ENCODE measurements at places on chromosomes 4 and X.

- no peak for DNase-seq
Measured at GRCh38 chrX:18941896-18942295, 42.0 kb downstream of the PHKA2 start.

DNA sequence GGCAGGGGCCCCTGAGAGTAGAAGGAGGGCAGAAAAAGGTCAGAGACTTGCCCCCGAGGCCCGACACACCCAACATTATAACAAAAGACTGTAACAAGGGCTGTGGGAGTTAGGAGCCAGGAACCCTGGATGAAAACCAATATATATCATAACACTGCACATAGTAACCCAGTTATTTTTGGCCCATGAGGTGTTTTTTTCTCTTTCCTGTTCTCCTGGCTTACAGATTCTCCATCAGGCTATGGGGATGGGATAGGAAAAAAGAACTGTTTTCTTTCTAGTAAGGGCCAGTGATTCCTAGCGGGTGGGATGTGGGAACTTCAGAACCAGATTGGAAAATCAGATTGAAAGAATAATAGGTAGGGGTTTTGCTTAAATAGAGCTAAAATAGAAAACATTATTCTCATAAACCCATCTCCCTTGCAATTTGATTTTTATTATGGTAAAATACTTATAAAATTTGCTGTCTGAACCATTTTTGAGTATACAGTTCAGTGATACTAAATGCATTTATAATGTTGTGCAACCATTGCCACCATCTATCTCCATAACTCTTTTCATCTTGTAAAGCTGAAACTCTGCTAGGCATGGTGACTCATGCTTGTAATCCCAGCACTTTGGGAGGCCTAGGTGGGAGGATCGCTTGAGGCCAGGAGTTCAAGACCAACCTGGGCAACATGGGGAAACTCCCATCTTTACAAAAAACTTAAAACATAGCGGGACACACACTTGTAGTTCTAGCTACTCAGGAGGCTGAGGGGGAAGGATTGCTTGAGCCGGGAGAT, 33.5 kb downstream of the SNX25 start:
- DNase-seq, result no peak

- DNase-seq, result no peak
Measured at GRCh38 chrX:12440246-12440645, 302.0 kb downstream of the FRMPD4 start.

DNA sequence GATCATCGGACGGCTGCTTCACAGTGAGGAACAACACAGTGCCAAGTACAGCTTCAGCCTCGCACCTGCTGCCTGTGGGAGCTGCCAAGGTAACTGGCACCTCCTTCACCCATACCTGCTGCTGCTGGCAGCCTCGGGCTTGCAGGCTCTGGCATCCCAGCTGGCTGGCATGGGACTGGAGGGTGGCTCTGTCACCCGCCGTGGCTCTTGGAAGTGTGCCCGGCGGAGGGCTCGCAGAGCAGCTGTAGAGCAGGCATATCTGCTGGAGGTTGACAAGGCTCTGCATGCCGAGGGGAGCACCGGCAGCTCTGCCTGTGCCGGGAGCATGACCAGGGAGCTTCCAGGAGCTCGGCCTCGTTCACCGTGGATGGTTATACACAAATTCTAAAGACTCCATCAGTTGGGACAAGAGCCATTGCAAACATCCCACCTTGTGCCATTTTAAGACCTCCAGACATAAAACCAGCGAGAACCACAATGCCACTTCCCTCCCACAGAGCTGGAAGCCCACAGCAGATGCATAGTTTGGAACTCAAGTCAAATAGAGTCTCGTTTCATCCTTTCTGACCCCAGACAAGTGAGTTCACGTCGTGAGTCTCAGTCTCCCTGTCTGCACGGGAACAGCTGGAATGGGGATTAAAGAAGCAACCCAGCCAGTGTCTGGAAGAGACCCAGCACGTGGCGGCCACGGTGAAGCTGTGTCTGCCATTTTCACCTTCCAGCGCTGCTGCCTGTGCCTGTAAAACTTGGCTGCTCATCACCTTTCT, 84.3 kb upstream of the PSAPL1 start:
- DNase-seq, result no peak

Data from femur (tissue), 1 donor.